ENCODE measurements at places on chromosomes 6 and 20.

DNA sequence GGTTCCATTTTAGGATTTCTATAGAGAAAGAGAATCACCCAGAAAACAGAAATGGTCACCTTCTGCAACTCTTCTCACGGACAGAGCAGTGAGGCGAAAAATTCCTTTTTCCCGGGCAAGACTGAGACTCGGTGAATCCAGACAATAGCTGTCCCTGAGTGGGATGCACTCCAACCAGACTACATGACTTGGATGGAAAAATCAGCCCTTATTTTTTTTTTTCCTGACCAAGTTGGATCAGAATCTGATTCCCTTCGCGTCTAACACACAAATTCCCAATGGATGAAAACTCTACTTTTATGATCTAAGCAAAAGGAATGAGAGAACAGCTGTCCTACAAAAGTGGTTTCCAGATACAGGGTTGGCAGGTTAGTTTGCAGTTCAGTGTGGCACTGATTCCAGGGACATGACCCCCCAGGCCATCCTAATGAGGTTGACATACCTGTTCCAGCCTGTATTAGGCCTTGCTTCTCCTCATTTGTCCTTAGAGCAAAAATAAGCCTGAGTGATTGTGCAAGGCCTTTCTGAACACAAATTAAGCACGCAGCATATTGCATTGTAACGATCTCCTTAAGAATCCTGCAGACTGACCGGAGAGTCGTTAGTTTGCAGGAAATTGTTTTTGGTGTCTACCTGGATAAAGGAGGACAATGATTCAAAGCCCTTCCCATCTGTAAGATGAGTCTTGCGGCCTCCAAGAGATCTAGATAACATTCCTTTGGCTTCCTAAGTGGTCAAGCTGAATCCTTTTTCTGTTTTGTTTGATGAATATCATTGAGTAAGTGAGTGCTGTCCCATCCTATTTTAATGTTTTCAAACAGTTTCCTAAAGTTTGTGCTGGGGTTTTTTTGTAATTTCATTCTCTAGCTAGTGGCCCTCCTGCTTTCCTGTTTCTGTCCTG, 1.5 kb upstream of the NEDD9 start:
- DNase-seq, result no peak

- no peak for DNase-seq
These were observed 107.4 kb downstream of the SAMD5 start for GRCh38 chr6:147615659-147616456.

DNA sequence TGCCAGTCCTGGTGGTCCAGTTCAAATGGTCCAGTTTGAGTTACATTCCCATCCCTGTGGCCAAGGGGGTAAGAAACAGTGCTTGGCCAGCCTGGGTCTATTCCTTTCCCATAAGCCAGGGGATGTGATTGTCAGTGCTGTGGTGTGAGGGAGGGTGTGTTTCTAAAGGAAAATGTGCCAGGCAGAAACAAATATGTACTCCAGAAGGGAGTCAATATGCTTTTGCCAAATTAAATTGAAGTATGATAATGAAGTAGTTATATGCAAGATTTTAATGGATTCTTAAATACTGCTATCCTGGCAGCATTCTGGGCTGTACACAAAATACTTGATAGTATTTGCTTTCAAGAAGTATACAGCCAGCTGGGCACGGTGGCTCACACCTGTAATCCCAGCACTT, 16.6 kb upstream of the PAQR8 start:
- DNase-seq, result no peak

GRCh38 chr6:13354331-13355042, 26.1 kb upstream of the TBC1D7 start:
- peak; percentile 34 for DNase-seq

DNA sequence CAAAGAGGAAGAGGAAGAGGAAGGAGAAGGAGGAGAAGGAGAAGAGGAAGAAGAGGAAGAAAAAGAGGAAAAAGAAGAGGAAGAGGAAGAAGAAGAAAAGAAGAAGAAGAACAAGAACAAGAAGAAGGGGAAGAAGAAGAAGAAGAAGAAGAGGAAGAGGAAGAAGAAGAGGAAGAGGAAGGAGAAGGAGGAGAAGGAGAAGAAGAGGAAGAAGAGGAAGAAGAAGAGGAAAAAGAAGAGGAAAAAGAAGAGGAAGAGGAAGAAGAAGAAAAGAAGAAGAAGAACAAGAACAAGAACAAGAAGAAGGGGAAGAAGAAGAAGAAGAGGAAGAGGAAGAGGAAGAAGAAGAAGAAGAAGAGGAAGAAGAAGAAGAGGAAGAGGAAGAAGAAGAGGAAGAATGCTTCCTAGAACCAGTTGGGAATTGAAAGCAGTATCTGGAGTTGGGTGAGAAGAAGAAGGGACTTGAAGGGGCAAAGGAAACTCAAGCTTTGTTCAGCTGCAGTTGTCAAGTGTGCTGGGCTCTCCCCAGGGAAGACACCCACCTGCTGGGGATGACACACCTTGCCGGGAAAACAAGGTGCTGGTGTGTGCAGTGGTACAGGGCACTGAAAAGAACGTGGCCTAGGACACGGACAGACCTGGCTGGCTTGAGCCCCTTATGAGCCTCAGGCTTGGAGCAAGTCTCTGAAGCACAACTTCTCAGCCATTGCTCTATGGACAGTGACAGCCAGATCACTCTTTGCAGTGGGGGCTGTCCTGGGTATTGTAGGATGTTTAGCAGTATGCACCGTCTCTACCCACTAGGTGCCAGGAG, 30.1 kb upstream of the ARFGEF2 start:
- DNase-seq, result no peak

DNA sequence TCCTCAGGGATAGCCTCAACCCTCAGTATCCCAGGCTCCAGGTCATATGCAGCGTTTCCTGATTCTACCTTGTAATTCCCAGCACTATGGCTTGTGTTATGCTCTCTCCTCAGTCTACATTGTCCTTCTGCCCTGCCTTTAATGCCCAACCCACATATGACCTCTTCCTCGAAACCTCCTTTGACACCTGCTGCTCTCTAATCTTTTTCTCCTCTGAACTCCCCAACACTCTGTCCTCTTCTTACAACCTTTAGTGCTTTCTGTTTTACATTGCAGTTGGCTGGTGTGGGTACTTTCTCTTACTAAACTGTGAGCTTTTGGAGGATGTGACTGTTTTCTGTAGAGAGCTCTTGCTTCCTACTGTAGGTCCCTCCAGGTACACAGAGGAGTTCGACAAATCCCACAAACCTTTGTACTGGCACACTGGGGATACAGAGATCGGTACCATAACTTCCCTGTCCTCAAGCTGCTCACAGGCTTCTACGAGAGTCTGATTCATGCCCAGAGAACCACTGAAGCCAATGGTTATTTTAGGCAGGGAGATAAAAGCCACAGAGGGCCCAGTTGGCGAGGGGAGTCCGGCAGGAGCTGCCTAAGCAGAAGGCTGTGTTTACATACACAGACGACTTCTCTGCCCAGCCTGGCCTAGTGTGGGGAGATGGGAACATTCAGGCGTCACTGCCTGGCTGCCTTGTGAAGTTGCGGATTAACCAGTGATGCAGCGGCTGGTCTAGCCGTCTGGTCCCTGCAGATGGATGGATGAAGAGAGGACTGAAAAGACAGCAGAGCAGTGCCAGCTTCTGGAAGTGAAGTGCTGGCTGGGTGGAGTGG, 8.4 kb upstream of the EPB41L1 start:
- peak; percentile 62 for DNase-seq

DNA sequence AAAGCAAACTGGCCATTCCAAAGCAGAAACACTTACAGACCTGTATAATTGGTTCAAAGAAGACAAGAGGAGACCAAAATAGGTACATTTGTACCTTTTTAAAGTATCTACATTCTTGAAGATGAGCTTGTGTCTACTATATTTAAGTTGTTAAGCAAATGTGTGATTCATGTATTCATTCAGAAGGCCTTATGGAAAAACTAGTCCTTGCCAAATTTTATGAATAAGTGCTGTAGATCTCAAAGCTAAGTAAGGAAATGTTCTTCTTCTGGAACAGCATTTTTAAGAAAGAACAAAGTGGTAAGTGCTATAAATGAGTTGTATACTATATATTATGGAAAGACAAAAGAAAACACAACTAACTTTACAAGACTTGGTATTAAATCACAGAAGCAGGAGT, 22.2 kb upstream of the HEY2 start:
- no peak for DNase-seq

- DNase-seq, result no peak
These were observed 205.3 kb upstream of the FOXA2 start for GRCh38 chr20:22789676-22790075.

DNA sequence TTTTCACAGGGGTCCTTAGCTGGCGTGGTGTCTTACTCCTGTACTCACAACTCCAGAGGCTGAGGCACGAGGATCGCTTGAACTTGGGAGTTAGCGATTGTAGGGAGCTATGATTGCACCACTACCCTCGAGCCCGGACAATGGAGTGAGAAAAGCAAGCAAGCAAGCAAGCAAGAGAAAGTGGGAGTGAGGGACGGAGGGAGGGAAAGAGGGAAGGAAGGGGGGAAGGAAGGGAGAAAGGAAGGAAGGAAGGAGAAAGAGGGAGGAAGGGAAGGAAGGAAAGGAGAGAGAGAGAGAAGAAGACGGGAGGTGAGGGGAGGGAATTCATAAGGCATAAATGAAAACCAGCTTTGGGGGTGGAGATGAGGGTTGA, 120.5 kb downstream of the TRIM27 start:
- peak; percentile 10 for DNase-seq

DNA sequence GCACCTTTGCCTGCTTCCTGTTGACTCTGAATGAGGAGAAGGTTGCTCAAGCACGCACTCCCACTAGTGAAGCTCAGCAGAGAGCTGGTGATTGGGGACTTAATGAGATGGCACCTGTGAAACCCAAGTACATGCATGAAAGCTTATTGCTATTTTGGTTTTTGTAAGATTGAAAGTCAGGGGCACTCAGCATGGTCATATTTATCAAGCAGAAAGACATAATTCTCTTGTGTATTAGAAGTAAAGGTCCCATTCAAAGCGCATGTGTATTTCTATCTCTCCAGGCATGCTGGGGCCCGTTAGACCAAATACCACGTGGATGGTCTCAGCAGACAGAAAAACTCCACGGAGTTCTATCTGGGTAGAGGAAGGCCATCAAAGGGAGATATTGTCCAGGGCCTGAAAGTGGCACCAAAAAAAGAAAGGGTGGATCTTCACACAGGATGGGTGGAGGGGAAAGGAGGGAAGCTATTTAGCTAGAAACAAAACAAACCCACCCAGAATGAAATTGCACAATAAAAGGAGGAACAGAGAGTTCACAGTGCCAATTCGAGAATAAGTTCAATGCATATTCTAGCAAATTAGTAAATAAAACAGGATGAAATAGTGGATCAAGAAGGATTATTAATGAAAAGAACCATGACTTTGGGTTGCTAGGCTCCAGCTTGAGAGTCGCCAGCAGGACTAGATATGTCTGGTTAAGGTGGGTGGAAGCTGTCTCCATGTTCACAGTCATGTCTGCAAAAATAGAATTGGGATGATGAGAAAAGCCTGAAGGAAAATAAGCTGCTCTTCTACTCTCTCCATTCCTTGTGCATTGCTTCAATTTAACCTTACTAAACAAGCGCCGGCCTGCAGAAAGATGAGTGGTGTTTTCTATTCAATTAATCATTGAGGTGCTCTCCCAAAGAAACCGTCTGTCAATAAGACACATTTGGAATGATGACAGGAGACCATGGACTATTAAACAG, 224.9 kb upstream of the DTNBP1 start:
- no peak for DNase-seq

Data from ACHN (cell line).